ENCODE measurements at places on chromosomes 12 and 14.

DNA sequence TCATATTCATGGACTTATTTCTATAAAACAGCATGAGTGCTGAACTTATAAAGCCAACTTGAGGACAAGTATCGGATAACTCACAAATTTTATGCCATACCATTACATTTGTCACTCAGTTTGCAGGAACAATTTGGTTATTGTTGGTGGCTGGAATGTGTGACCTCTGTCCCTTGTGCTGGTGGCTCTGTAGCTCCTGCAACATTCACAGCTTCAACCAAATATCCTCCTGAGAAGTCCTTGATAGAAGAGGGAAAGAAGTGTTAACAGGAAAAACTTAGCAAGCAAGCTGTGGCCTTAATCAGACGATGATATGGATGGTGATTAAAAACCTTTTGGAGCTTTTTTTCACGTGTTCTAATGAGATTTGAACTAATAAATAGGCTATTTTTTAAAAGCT lies 61.0 kb upstream of the DNM1L start:
- DNase-seq: no peak

- no peak for DNase-seq
These were observed 67.9 kb downstream of the PRMT8 start for GRCh38 chr12:3558854-3559253.

DNA sequence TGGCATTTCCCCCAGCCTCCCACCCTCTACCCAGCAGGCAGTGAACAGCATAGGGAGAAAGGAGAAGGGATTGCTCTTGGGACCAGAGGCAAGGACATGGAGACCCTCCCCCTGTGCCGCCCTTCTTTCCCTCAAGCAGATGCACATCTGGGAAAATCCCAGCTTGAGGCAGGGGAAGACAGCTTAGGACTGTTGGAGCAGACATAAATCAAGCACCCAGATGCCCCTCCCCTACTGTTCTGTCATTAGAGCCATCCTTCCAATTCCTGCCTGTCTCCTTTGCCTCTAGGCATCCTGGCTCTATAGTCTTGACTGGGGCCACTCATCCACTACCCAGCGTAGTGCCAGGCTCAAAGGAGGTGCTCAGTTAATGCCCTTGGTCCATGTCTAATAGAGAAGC lies 7.5 kb upstream of the CISTR start:
- no peak for DNase-seq

DNA sequence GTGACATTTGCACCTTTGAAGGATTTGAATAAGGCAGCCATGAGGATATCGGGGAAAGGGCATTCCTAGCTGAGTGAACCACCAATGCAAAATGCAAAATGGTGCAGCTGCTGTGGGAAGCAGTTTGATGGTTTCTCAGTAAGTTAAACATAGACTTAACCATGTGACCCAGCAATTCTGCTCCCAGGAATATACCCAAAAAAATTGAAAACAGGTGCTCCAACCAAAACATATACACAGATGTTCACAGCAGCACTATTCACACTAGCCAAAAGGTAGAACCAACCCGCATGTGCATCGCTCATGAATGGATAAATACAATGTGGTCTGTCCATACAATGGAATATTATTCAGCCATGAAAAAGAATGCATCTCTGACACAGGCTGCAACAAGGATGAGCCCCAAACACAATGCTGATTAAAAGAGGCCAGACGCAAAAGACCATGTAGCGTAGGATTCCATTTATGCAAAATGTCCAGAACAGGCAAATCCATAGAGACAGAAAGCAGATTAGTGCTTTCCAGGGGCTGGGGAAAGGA lies 215.0 kb upstream of the MYL2 start:
- DNase-seq: no peak

DNA sequence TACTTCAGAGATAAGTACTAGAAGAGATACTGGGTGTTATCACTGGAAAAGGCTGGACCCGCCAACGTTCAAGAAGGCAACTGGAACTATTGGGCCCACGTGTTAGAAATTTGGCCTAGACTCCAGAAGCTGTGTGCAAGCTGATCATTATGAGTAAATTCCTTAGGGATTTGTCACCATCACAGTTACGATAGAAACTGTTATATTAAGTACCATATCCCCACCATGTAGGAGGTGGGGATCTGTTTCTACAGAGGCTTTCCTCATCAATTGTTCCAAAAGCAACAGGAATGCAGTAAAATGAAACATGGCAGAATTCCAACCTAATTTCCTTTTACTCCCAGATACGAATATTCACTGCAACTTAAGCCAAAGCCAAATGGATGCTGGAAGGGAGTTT lies 170.7 kb downstream of the NOVA1 start:
- DNase-seq: no peak

- peak; percentile 81 for DNase-seq
These were observed 612 bp downstream of the PPTC7 start for GRCh38 chr12:110582276-110583136.

DNA sequence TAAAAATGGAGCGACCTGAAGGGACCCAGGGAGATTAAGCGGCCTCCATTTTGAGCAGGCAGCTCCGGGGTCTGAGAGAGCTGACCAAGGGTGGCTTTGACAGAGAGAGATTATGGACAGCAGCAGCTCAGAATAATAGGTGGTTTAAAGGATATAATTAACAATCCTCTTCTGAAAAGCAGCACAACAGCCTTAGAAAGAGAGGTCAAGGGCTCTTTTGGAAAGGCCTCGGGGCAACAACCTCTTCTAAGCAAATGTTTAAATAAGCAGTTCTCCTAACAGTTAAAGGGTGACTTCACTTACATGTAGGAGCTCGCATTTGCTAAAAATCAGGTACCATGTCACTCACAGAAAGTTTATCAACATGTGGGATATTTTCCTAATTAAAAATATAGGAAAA lies 87.2 kb upstream of the FRMD6 start:
- DNase-seq: no peak

DNA sequence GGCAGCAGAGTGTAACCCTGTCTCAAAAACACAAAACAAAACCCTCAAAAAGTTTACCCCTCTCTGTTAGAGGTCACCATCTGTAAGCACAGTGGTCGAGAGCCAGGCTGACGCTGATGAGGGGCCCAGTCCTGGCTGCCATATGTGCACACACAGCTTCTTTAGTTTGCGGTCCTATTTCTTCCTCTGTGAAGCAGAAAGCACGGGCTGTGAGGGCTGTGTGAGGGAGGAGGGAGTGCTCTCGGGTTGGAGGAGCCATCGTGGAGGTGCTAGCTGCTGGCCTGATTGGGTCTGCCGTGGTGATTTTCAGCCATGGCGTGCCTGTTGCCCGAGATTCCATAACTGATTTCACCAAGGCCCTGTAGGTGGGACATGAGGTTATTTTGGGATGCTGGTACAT lies 3.5 kb downstream of the ULK1 start:
- no peak for DNase-seq

GRCh38 chr14:94144765-94145164 lies 15.4 kb upstream of the IFI27L2 start:
- no peak for DNase-seq

DNA sequence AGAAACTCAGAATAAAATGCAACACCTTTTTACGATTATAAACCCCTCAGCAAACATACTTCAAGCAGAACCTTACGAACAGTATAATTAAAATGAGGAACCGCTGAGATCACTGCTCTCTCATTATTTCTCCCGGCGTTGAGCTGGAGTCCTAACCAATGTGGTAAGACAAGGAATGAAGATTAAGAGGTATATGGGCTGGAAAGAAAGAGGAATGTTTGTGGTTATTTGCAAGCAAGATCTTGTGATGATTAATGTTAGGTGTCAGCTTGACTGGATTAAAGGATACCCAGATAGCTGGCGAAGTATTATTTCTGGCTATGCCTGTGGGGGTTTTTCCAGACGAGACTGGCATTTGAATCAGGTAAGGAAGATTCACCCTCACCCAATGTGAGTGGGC lies 10.3 kb upstream of the ZNF84 start:
- no peak for DNase-seq

GRCh38 chr12:41509271-41510055 lies 321.3 kb downstream of the PDZRN4 start:
- DNase-seq: no peak

GRCh38 chr12:131102991-131103668 lies 149.4 kb downstream of the ADGRD1 start:
- DNase-seq: no peak

- DNase-seq: no peak
These were observed 827.9 kb downstream of the FLRT2 start for GRCh38 chr14:86357876-86358275.

DNA sequence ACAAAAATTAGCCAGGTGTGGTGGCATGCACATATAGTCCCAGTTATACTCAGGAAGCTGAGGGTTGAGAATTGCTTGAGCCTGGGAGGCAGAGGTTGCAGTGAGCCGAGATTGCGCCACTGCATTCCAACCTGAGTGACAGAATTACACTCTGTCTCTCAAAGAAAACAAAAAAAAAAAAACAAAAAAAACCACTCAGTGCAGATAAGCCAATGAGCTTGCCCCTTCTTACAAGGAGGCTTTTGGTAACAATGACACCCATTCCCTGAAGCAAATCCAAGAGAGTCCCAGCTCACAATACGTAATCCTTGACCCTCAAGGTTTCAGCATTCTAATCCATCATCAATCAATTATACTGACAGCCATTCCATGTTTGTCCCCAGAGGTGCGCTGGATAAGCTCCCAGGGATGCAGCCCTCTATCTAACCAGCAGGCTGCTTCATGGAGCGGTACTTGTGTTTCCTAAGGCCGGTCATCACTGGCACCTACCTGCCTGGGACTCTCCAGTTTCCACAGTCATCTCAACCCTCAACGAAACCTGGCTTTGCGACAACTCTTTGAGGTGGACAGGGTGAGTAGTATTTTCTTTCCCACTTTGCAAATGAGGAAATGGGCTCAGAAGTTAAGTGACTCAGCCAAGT lies 12.4 kb downstream of the GCN1 start:
- DNase-seq: no peak

GRCh38 chr12:51082561-51083125 lies 753 bp downstream of the CSRNP2 start:
- no peak for DNase-seq

GRCh38 chr12:132422381-132423043 lies 67.4 kb upstream of the FBRSL1 start:
- no peak for DNase-seq

DNA sequence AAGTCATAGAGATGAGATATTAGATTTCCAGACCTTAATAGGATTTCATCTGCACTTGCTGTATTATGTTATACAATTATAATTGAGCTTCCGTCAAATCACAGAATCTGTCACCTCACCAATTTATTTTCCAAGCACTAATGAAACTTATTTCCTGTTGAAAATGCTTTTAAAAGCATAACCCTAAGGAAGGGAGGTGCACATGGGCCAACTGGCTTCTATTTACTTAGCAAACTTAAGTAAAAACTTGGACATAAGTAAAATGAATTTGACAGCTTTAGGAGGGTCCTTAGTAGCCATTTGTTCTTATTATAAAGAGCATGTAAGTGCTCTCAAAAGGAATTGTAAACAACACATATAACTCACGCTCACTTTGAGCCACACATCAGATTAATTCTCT lies 462.2 kb upstream of the TMPO start:
- DNase-seq: no peak

DNA sequence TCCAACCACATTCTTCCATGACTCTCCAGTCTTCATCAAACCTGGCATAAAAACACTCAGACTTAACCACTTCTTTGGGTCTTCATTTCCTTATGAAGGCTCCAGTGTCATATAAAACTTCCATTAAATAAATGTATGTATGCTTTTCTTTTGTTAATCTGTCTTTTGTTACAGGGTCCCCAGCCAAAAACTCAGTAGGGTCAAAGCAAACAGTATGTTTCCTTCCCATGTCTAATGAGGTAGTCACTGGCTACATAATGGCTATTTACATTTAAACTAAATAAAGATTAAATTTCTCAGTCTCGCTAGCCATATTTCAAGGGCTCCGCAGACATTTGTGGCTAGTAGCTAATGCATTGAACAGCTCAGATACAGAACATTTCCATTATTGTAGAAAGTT lies 40.1 kb upstream of the STAB2 start:
- DNase-seq: no peak

- no peak for DNase-seq
These were observed 222.2 kb downstream of the ITPR2 start for GRCh38 chr12:26610774-26611173.

DNA sequence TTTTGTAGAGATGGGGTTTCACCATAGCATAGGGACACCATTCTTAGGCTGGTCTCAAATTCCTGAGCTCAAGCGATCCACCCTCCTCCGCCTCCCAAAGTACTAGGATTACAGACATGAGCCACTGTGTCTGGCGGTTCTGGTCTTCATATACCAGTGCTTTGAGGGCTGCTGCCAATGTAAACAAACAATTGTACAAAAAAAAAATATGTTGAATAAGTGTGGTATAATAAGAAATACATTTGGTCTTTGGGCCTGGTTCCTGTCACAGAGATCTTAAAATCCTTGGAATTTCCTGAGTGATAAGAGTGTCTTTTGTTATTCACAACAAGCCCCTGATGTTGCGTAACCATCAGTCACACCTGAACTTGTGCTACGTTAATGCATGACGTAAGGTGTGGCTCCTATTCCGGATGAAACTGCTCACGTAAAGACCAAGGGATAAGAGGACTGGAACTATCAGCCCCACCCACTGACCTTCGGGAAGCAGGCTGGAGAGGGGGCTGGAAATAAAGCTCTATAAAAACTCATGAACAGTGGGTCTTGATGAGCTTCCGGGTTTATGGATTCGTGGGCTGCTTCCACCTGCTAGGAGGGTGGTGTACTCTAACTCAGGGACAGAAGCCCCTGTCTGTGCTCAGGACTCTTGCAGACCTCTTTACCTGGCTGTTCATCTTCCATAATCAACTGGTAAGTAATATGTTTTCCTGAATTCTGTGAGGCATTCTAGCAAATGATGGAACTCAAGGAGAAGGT lies 16.5 kb upstream of the RIMKLB start:
- no peak for DNase-seq

GRCh38 chr14:36362648-36363047 lies 42.2 kb upstream of the MBIP start:
- DNase-seq: no peak

- no peak for DNase-seq
These were observed 1.2 kb downstream of the FLRT2 start for GRCh38 chr14:85531141-85531586.

DNA sequence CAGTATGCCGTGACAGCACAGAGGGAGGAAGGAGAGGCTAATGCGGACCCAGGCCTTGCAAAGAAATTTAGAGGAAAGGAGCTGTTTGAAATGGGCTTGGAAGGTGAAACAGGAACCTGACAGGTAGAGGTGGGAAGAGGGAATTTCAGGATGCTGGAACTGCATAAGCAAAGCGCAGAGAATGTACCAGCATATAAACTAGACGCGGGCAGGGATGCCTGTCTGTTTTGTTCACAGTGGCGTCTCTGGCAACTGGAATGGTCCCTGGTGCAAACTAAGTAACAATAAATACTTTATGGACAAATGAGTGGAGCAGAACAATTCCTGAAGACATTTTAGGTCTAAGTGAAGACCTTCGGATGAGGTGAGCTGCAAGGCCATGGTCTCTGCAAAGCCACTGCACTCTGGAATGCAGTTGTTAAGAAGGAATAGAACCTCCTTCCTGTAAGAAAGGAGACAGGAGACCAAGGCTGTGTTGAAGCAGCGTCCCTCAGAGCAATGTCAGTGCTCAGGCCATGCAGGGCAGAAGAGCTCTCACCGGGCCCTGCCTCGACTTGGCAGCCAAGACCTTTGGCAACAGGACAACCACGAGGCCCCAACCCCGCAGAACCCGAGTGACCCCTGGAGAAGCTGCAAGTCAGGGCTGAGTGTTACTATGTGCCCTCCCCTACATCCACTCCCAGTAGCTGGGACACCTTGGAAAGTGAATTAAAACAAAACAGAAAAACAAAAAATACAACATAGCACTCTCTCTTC lies 42.8 kb downstream of the PITPNM2 start:
- no peak for DNase-seq
